ENCODE measurements at places on chromosomes 2 and 18.

DNA sequence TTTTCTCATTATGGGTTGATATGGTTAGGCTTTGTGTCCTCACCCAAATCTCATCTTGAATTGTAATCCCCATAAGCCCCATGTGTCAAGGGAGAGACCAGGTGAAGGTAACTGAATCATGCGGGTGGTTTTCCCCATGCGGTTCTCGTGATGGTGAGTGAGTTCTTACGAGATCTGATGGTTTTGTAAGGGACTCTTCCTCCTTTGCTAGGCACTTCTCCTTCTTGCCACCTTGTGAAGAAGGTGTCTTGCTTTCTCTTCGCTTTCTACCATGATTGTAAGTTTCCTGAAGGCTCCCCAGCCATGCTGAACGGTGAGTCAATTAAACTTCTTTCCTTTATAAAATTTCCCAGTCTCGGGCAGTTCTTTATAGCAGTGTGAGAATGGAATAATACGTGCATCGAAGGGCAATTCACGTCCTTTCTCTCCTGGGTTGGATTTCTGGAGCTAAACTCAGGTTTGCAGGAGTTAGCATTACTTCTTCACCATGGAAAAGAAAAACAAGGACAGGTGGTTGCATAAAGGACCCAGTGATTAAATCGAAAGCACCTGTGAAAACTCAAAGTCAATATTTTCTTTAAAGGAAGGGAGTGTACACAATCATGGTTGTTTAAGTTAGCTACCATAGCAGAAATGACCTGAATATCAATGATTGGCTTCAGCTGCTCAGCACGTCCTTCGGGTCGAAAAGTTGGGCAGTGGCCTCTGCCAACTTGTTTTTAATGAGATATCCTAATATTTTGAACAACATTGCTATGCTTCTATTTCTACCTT lies 54.1 kb downstream of the CDC42EP3 start:
- DNase-seq: no peak

DNA sequence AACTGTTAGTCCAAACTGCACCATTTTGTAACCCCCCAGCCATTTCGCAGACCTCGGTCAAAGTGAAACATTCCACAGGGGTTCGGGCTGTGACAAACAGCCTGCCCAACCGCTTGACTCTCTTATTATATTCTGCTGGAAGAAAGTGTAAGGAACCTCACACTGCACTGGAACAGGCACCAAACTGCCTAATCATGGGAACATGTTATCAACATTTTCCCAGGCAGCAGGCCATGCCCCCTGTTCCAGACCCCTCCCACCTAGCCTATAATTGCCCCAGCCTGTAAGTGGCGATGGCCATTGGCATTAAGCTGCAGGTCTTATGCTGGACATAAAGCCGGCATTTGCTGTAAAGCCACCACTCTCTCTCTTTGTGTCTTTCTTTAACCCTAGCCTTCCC lies 16.9 kb downstream of the LYG2 start:
- DNase-seq: no peak

DNA sequence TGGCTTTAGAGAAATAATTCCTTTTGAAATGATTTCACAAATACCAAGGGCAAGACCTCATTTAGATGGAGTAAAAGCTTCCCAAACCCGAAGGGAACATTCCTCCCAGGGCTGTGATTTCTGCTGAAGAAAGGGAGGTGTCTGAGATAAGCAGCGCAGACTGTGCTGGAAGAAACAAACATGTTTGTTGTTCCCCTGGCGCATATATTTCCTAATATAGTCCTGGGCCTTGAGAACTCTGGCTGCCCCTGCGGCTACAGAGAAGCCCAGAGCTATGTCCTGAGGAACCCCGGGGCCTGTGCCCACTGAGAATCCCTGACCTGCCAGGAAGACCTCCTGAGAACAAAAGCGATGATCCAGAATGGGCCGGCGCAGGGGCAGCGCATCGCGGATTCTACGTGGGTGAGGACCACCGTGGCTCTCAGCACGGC lies 372.6 kb upstream of the NT5C1B start:
- DNase-seq: no peak

GRCh38 chr18:48605408-48605845 lies 66.6 kb downstream of the CTIF start:
- no peak for DNase-seq

- no peak for DNase-seq
These were observed 46.4 kb downstream of the MTA3 start for GRCh38 chr2:42614838-42615237.

- no peak for DNase-seq
These were observed 42.3 kb downstream of the AAK1 start for GRCh38 chr2:69601179-69601612.

DNA sequence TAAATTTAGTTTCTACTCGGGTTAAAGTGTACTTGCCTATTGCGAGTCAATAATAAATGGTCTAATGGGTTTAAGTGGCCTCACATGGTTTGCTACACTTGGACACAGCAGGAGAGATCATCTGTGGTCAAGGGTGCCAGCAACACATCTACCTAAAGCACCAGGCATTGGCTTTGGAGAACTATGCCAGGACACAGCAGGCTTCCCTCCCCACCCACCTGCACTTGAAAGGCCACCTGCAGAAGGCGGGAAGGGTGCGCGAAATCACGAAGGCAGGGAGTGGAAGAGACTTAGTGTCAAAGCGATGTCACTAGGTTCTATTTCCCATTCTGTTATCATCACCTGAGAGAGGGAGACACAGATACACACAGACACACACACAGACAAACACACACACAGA lies 44.5 kb downstream of the MYT1L start:
- DNase-seq: peak; percentile 63

DNA sequence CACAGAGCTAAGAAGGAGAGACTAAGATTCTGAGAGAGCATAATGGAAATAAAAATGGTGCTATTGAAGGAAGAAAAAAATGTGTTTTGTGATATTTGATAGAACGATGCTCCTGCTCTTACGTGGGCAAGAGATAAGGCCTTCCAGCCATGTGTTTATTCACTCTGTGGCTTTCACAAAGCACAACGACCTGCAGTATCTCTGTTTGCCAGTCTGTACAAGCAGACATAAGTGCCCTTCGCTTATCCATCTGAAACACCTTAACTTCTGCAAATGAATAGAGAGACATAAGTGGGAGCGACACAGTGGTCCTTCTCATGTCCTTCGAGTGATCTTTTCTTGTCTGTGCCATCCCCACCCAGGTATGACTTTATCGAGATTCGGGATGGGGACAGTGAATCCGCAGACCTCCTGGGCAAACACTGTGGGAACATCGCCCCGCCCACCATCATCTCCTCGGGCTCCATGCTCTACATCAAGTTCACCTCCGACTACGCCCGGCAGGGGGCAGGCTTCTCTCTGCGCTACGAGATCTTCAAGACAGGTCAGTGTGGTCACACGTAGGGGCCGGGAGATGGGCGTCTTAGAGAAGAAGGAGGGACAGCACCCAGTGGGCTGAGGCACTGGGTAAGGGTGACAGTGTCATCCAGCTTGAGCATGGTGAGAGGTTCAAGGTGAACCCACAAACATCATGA lies 33.7 kb downstream of the NRP2 start:
- no peak for DNase-seq

- DNase-seq: no peak
These were observed 123.0 kb downstream of the MYCN start for GRCh38 chr2:16063251-16063850.

- no peak for DNase-seq
These were observed 287.0 kb downstream of the SLC8A1 start for GRCh38 chr2:40164736-40165508.

GRCh38 chr18:76356666-76357065 lies 138.4 kb downstream of the ZNF516 start:
- no peak for DNase-seq

DNA sequence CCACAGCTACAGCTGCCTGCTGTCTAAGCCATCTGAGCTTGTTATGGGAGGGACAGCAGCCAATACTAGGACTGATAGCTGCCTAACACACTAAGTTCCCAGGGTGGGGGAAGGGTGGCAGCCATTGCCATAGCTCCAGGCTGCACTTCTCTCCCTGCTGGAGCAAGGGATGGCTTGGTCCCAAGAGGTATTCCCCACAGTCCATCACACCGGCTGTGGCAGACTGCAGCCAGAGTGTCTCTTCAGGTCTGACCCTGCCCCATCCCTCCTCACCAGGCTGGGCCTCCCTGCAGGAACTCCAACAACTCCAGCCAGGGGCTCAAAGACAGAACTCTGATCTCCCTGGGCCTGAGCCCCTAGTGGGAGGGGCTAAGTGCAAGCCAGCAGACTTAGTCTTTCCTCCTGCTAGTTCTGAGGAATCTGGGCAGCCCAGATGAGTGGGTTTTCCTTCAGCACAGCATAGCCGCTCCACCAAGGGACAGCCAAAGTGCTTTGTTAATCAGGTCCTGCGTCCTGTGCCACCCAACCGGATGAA lies 632.1 kb downstream of the SOCS6 start:
- DNase-seq: no peak

- no peak for DNase-seq
These were observed 42.0 kb downstream of the NEURL3 start for GRCh38 chr2:96463119-96463518.

DNA sequence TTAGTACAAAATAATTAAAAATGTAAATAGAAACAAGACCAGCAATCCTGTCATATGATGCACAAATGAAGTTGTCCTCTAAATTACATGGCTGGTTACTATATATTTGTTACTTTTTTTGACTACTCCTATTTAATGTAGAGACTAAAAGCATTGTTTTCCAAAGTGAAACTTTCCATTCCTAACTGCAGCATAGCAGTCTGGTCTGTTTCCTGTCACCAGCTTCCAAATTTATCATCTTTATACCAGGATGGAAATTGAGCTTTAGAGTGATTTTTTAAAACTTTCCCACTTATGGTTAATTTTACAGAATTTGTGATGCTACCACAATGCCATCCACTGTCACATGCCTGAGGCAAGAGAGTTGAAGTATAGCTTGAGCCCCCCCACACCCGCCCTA lies 33.5 kb upstream of the RAB27B start:
- no peak for DNase-seq

GRCh38 chr2:225064362-225064761 lies 22.1 kb upstream of the DOCK10 start:
- no peak for DNase-seq

- no peak for DNase-seq
These were observed 12.0 kb downstream of the NRP2 start for GRCh38 chr2:205694256-205694655.

DNA sequence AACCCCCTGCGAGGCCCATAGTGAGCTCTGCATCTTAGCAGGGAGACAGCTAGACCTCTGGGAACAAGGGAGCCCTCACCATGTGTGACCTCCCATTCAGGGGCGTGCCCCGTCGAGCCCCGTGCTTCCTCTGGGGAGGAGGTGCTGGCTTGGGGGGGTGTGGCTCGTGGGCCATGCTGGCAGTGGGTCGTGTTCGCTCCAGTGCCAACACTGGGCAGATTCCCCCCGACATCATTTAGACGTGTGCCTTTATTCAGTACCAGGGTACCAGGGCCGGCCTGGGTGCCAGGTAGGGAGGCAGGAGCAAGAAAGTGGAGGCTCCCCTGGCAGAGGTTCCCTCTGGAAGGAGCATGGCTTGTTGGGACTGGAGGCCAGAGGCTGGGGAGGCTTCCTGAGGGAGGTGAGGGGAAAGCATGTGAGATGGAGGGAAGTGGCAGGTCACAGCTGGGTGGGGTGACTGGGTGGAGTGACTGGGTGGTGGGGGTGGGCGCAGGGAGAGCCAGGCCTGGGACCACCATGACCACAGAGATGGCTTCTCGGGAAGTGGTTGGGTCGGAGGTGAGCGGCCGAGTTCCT lies 15.2 kb downstream of the GPC1 start:
- no peak for DNase-seq

DNA sequence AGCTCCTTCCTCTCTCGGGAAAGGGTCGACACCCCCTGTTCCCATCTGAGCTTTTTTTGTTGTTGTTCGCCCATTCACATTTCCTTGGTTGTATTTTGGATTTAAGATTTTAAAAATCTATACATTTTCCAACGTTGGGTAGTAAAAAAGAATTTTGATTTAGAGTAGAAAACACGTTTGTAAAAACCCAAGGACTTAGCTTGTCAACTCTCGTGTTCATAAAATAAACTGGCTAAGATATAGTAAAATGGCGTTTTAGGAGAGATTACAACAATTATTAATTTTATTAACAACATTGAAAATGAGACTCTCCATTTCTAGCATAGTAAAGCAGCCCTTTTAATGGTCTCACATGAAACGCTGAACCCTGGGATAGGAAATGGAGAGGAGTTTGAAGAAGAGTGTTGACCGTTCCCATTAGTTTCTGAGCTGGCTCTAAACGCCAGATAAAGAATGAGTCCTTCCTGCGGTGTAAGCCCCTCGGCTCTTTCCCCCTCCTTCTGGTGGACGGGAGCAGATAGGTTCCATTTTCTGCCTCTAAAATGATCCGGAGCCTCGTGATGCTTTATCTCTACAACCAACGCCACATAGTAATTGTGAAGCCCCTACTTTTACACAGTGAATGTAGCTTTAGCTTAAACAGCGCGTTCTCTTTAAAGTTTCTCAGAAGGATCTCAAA lies 24.0 kb upstream of the ZNF516 start:
- DNase-seq: no peak

DNA sequence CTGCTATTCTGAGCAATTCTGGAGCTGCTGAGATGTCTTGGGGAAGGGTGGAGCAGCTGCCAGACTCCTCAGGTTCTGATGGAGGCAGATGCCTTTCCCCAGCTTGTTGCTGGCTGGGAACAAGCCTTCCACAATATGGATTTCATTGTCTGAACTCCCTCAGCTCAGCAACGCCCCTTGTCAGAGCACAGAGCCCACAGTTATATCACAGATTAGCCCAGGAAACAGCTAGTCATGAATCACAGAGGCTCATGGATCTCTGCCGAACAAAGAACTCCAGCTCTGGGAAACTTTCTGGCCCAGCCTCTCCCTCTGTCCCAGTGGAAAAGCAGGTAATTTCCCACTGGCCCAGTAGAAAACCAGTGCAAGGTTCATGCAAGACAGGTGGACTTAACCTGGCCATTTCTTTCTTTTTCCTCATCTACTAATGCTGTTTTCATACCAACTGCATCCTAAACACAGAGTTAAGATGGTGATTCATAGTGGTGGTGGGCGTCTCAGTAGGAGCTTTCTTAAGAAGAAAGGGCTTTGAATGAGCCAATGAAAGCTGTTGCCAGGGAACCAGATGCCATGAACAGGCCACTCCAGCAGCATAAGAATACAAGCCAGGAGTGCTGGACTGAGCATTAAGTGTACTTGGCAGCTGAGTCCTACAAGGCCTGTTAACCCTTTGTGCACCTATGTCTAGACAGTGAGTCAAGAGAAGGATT lies 8.7 kb upstream of the KIAA2012 start:
- peak; percentile 21 for DNase-seq

DNA sequence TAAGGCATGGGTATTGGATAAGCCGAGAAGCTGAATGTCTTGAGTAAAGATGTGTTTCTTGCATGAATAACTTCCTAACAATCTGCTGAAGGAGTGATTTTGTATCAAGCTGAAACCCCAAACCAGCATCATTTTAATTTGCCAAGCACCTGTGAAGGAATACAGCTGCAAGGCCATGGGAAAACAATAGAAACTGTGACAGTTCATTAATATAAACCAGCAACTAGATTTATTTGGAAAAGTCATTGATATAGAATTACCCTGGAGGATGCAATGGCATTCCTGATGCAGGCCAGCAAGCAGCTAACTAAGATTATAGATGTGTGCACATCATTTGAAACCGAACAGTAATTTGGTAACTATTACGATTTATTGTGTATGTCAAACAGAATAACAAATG lies 155.7 kb upstream of the TCF4 start:
- DNase-seq: no peak

- DNase-seq: no peak
These were observed 80.6 kb downstream of the THADA start for GRCh38 chr2:43515248-43515647.
